Activated naive CD4-positive, alpha-beta T cell treated with anti-CD3 and anti-CD28 coated beads, Interleukin-2, amount 50 U/mL, for 72 hours (primary cell): ENCODE measurements at places on chromosomes 7 and 10. TPM values are rescaled to one million over a fixed set of nuclear protein-coding genes. Genes with fewer than 3 reads are reported as not detected.

ZNF316 gene
- total RNA-seq = 28.9 TPM

AUTS2 gene
- 2.2 TPM for total RNA-seq

CCDC146 gene
- total RNA-seq = 2.6 TPM

RSPH10B gene
- not detected for total RNA-seq

TUBAL3 gene
- total RNA-seq = not detected

GDF2 gene
- not detected for total RNA-seq
